Activated gamma-delta T cell (primary cell): ENCODE measurements at places on chromosomes 2 and 18.

DNA sequence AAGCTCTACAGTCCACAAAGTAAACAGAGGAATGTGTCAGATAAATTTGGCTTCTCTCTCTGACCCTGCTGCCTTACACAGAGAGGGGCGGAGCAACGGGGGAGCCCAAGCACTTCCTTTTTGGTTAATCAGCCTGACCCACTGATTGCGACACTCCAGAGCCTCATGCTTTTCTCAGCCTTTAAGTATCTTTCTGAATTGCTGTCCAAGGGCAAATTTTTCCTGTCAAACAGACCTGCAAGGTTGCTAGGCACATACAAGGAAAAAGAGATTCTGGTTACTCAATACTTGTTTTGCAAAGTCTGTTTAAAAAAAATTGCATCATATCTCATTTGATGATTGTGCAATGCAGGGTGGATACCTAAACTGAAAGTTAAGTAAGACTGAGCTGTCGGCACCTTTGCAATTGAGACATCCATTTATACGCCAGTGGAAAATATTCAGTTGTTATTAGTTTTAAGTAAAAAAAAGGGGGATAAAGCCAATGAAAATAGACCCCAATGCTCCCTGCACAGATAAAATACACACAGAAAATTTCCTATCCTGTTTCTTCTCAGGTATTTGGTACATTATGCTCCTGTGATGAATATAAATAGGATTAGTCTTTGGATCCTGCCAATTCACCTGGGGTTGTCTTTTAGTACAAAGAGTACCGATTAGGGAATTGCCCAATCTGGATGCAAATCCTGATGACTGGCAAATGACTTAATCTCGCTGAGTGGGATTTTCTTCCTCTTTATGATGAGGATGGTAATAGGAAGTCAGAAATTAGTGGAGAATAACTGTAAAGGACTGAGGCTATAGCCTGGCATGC is 260.2 kb upstream of the TRIB2 start:
- no peak for DNase-seq

GRCh38 chr18:3596637-3597384 is 146.8 kb downstream of the TGIF1 start:
- no peak for DNase-seq

DNA sequence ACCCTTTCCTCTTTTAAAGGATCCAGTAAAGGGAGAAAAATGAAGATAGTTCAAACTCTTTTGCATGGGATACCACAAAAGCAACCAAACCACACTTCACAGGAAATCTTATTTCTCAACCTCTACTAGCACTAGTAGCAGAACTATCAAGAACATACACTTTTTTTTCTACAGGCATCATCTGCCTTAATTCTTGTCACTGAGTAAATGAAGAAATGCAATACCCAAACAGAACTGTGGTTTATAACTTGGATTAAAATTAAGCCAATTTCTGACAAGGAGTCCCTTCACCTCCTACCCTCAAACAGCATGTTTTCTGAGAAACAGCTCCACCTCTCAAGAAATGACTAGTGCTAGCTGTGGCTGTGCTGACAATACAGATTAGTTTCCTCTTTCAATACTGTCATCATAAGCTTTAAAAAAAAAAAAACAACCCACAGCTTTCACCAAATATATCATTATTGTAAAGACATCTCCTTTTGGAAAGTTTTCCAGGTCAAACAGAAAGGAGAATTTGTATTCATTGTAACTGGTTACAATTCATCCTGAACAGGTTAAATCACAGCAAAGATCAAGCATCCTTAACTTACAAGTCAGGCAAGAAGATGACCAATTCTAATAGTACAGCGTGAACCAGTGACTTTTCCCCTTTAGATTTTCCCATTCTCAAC is 44.4 kb downstream of the PTPN2 start:
- DNase-seq, result no peak

DNA sequence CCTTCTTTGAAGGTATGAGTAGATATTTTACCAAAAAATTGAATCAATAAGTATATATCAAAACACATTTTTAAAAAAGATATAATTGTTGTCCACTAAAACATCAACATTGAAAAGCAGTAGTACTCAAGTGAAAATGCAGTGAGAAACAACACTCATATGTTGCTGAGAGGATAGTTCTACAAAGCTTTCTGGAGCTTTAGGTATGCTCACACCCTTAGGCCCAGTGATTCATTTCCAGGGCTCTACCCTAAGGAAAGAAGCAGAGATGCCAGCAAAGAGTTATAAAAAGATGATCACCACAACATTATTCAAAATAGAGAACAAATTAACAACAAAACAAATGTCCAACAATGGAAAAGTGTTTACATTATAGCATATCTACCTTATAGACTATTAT is 197.3 kb upstream of the CCDC150 start:
- no peak for DNase-seq

DNA sequence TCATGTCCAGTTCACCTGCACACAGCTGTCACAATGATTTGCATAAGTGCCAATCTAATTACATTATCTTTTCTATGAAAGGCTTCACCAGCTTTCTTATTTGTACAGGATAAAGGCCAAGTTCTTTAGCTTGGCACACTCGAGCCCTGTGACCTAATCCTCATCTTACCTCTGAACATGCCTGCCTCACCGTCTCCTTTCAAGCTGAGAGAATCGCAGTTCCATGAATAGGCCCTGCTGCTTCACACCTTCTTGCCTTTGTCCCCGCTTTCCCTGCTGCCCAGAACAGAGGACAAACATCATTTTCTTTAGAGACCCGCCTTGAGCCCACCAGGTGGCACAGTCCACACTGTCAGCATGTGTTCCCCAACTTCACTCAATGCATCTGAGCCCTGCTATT is 1094.7 kb downstream of the BCL11A start:
- DNase-seq, result no peak

DNA sequence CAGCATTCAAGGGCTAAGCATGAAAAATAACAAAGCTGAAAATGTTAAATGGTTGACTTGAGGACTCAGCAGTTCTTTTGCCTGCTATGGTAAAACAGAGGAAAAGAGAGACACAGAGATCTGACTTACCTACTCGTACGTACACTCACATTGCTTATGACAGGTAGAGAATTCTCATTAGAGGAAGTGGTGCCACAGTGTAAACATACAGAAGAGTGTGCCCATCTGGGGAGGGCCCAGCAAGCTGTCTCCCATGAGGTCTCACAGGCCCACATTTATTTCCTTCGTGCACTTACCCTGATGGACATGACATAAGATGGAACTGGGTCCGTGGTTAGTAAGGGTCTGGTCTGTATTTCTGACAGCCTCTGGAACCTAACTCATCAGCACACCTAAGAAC is 729.1 kb downstream of the BCL11A start:
- no peak for DNase-seq

DNA sequence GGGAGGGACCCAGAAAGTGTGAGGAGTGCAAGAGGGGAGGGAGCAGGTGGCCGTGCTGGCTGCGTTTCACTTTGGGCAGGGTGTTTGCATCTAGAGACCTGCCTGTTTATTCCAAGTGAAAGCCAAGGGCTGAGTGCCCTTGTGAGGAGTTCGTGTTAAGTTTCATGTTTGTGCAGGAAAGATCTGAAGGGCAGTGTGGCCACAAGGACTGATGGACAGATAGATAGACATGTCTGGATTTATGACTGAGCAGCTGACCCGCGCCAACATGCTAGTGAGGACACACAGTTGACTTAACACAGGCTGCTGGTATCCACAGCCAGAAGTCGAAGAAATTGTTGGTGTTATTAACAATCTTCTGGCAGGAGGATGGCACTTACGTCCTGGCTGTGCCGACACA is 387.6 kb upstream of the TNP1 start:
- DNase-seq, result no peak

DNA sequence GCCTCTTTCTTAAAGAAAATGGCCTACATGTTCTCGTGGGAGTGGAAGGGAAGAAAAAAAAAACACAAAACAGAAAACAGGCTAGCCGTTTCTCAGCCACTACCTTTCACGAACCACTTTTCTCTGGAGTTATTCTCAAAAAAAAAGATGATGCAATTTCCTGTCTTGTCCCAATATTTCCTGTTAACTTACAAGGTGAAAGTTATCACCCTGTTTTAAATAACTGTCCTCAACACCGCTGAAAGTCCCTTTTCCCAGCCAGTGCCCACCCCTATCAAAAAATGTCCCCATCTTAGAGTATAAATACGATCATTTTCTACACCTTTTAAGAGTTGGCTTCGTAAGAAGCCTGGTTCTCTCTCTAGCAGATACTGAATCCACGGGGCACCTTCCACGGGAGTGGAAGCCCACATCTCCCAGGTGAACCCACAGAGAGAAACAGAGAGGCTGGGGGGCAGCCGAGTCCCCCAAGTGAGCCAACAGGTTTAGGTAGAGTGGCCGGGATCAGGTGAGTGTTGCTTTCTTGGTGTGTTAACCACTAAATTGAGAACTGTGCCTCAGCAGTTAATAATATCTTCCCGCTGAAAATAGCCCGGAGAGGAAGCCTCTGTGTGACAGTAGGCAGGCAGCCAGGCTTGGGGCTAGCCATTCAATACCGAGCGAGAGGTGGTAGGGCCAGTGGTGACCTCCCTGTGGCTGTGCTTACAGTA is 15.9 kb downstream of the SMAD7 start:
- DNase-seq, result no peak

GRCh38 chr2:239181903-239182581 is 218.8 kb downstream of the HDAC4 start:
- no peak for DNase-seq

DNA sequence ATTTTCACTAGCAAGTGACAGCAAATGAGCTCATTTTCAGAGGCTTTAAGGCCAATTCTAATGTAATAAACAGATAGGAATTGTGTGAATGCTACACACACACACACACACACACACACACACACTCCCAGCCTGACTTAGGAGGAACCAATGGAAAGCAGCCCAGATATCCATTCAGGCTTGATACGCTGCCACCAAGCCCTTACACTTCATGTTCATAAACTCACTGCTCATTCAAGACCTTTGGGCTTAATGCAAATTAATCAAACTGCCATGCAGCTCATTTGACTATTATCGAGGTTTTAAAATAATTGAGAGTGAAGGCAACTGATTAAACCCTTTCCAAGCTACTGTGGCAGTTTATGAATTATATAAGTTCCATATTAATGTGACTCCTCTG is 298.9 kb upstream of the NCKAP5 start:
- no peak for DNase-seq

DNA sequence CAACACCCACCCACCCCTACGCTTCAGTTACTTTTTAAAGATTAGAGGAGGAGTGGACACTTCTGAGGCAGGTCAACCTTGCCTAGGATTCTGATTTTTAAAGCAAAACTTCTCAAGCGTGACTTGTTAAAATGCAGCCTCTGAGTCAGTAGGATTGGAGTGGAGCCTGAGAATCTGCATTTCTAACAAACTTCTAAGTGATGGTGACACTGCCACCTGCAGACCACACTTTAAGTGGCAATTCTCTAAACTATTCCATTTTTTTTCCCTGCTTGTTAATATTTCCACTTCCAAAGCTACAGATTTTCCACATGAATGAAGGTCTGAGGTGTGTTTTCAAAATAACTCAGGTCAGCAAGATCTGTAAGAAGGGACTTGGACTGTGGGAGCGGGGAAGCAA is 171.1 kb upstream of the CCDC150 start:
- no peak for DNase-seq

DNA sequence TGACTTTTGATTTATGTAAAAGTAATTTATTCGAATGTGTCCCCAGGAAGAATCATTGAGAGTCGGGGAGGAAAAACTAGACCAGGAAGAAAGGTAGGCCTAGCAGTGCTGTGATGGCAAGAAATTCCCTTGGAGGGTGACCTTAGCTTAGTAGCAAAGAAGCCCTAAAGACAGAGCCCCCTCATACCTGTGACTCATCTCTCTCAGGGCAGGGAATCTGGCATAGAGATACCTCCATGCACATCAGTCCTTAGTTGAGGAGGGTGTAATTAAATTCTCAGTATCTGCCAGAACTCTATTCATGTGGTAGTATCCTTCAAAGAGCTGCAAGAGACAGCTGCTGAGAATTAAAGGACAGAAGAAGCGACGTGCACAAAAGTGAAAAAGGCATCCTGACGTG is 360.3 kb downstream of the FBXO15 start:
- DNase-seq, result no peak

- no peak for DNase-seq
Measured at GRCh38 chr18:79875931-79876461, 75.5 kb downstream of the SLC66A2 start.

DNA sequence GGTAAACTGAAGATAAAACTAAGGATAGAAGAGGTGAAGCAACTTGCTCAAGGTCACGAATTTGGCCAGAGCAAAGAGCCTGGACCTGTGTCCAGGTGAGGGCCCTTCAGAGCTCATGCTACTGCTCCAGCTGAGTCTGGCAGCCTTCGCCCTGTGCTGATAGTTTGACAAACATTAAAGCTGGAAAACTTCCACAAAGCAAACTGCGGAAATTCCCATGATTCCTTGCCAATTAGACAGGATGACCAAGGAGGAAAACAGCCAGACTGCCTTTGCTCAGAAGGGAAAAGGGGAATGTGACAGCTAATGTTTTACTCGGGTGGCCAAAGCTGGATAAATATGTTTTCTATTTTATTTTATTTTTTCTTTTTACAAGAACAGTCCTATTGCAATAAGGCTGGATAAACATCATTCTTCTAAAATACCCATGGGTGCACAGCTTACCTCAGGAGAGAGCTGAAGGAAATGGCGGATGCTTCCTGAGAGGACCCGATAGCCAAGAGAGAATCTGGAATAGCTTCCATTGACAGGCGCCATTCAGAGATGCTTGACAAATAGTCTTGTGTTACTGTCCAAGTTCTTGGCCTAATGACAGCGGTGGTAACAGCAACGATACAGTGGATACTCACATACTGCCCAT is 5.3 kb upstream of the CTAGE1 start:
- DNase-seq, result no peak

DNA sequence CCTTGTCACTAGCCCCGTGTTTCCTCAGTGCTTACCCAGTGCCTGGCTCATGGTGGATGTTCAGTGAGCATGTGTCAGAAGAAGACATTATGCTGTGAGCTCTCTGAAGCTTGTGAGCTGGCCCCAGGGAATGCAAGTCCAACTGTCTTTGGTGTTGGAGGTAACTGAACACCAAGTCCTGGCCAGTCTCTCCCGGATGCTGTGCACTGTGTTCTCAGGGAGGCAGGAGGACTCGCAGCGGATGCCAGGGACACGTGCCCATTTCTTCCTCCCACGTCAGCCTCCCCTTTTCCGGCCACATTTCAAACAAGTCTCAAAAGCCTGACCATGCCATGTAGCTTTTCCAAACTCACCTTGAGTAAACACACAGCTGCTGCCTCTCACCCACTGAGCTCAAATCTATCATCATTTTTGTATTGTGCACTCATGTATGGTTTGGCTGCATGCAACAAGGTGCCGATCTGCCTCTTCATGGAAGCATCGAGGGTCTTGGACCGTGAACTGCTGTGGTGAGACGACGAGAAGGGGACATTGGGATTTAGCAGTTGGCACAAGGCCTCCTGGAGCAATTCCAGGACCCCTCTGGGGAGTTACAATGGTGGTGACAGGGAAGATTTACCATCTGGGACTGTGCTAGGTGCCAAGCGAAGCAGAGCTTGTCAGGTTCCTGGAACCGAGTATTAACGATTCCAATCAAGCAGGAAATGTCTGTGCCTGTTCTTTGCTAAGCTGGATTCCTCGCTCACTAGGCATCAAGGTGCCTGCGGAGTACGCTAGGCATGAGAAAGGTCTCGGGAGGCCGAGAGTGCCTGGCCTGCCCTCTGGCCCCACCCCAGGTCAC is 44.4 kb upstream of the MGAT4A start:
- DNase-seq, result no peak

GRCh38 chr2:164882276-164882675 is 40.7 kb upstream of the COBLL1 start:
- DNase-seq, result no peak

- no peak for DNase-seq
Measured at GRCh38 chr2:118806797-118807667, 40.4 kb downstream of the EN1 start.
